Astrocyte (in vitro differentiated cells and primary cell): ENCODE measurements at places on chromosomes 2 and 18. TPM values are rescaled to one million over a fixed set of nuclear protein-coding genes. Genes with fewer than 3 reads are reported as not detected.

ALLC gene
- total RNA-seq = not detected in 2 replicates

DNA sequence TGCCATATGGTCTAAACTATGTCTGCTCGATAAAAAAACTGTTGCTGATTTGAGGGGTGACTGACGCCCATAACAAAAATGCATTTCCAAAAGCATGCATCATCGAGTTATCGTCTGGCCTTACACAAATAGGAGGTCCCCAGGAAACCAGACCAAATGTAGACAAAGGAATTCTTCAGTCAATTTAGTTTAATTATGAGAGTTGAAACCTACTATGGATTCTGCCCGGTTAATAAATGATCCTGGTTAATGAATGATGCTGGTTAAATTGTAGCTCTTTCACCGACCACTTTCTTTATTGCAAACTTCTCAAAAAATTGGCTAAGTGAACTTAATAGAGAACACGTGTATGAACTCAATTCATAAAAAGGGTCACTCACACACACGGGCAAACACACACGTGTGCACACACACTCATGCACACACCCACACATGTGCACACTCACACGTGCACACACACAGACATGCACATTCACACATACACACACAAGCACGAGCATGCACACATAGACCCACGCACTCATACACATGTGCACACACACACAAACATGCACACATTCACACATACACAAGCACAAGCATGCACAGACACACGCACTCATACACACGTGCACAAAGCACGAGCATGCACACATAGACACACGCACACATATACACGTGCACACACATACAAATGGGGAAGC lies 59.0 kb upstream of the SALL3 start:
- H3K4me3 ChIP-seq = no peak overlapping the region
- H3K27ac ChIP-seq = no peak overlapping the region
- no peak for DNase-seq
- H3K4me1 ChIP-seq = no peaks in the 10 kb centered on the region
- no peaks in the 10 kb centered on the region for H3K27me3 ChIP-seq
- H3K36me3 ChIP-seq = no peaks in the 10 kb centered on the region

DNA sequence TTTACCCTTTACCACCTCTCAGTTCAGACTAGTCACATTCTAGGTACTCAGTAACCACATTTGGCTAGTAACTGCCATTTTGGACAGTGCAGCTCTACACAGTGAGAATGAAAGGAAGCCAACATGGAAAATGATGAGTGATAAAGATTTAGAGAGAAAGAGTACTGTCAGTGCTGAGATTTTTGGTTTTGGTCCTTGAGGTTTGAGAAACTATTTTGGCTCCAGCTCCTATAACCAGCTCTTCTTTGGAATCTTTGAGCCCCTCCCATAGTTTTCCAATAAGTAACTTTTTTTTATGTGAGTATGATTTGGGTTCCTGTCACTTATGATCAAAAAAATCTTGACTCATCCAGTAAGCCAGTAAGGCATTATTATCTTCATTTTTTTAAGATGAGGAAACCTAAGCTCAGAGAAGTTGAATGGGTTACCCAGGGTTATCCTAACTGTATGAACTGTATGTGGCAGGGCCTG lies 173.0 kb downstream of the BABAM2 start:
- DNase-seq = peak; percentile 66
- H3K4me1 ChIP-seq = no peaks in the 10 kb centered on the region

- no peak overlapping the region for H3K4me3 ChIP-seq
- no peak overlapping the region for H3K27ac ChIP-seq
- H3K27me3 ChIP-seq = no peaks in the 10 kb centered on the region
- H3K36me3 ChIP-seq = no peaks in the 10 kb centered on the region
Observed at GRCh38 chr2:61759005-61759404, 94.9 kb downstream of the FAM161A start.

IL36B gene
- not detected in 2 replicates for total RNA-seq

DNA sequence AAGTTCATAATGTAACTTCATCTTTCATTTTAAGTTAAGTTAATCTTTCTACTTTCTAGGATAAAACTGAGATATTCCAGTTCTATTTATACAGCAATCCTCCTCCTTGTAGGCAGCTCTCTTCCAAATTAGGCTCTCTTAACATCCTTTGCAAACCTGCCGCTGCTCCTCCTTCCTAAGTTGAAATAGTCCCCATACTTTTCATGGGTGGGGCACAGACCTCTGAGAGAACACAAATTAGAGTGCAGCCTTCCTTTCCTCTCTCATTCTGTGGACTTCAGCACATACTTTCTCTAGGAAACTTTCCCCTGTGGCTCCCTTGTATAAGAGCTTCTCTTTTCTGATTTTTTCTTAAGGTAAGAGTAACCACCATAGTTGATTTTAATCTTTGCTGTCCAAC lies 28.3 kb downstream of the TWSG1 start:
- no peaks in the 10 kb centered on the region for H3K36me3 ChIP-seq
- H3K27me3 ChIP-seq = no peaks in the 10 kb centered on the region
- no peak overlapping the region for H3K4me3 ChIP-seq
- peaks cover 18% of the 10 kb centered on the region for H3K4me1 ChIP-seq
- H3K27ac ChIP-seq = no peak overlapping the region
- DNase-seq = peak; percentile 35

CHRNA1 gene
- total RNA-seq = 3.7 and 5.9 TPM in 2 replicates

GRCh38 chr2:230974096-230974913 lies 21.6 kb upstream of the SPATA3 start:
- peak overlapping the region; percentile 81 for H3K27ac ChIP-seq
- H3K36me3 ChIP-seq = no peaks in the 10 kb centered on the region
- H3K27me3 ChIP-seq = peaks cover 2% of the 10 kb centered on the region

DNA sequence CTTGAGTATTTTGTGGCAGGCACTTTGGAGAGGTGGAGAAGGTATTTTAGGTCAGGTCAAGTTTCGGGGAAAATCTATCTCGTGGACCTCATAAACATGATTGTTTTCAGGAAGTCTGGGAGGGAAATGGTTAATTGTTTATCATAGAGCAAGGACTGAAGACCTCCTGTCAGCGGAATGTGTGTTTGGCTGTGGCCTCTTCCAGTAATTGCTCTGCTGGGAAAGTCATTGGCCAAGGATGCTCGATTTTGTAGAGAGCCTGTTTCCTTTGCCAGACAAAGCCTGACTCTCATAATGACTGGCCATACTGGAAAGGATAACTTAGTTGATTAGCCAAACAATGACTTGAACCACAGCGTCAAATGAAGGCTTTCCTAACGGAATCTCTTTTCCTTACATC lies 30.0 kb downstream of the IL1R2 start:
- H3K27ac ChIP-seq = no peak overlapping the region
- H3K4me3 ChIP-seq = no peak overlapping the region
- H3K4me1 ChIP-seq = peaks cover 6% of the 10 kb centered on the region
- DNase-seq = peak; percentile 76
- H3K27me3 ChIP-seq = no peaks in the 10 kb centered on the region
- H3K36me3 ChIP-seq = no peaks in the 10 kb centered on the region

DNA sequence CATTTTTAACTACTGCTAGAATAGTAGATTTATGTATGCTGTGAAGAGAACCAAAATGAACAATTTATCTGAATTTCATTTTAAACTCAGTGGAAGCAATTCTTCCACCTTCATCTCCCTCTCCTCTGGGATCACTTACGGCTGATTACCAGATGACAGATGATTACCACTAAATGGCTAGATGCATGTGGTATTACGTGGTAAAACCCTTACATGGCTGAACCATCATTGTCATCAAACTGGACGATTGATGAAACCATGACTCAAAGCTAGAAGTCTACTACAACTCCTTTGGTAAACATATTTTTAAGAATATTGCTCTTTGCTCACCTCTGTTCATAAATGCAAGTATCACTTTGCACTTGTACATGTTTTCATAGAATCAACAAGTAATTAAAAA lies 48.5 kb upstream of the DOCK10 start:
- peak overlapping the region; percentile 80 for H3K27ac ChIP-seq
- no peaks in the 10 kb centered on the region for H3K36me3 ChIP-seq
- no peaks in the 10 kb centered on the region for H3K27me3 ChIP-seq
- H3K4me1 ChIP-seq = peaks cover 12% of the 10 kb centered on the region
- DNase-seq = peak; percentile 70

DNA sequence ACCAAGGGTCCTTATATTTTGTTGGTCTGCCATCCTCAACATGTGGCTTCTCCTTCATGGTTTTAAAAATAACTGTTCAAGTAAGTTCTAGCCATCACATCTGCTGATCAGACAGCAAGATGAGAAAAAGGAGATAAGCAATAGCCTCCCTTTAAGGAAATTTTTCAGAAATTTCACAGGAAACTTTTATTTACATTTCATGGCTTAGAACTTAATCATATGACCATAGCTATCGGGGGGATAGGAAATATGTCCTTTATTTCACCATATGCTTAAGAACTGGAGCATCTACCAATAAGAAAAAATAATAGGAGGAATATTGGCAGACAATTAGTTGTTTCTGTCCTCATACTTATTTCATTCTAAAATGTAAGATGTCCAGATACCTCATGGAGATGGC lies 16.2 kb downstream of the ATF2 start:
- no peak overlapping the region for H3K27ac ChIP-seq
- no peak for DNase-seq
- peaks cover 25% of the 10 kb centered on the region for H3K4me1 ChIP-seq
- no peaks in the 10 kb centered on the region for H3K27me3 ChIP-seq
- H3K36me3 ChIP-seq = peaks cover 5% of the 10 kb centered on the region

DNA sequence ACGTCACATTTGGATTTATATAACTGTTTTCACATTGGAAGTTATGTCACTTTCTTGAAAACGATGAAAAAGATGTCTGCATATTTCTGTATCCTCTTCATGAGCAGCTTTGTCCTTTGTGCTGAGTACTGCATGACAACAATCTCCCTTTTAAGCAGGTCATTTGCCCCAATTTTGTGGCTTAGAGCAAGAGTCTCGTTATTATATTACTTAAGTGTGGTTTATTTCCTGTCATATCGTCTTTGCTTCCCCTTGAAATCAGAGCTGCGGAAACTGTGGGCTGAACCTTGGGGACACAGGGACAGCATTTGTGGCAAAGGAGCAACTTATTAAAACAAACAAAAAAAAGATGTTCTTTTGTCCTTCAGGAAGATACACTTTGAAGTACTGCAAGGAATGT lies 254.0 kb upstream of the DSEL start:
- H3K27me3 ChIP-seq = no peaks in the 10 kb centered on the region
- peaks cover 8% of the 10 kb centered on the region for H3K4me1 ChIP-seq
- no peak for DNase-seq
- no peaks in the 10 kb centered on the region for H3K36me3 ChIP-seq
- H3K27ac ChIP-seq = peak overlapping the region; percentile 17

SERPINB7 gene
- 11.3 and 18.0 TPM in 2 replicates for total RNA-seq

- no peak overlapping the region for H3K27ac ChIP-seq
- H3K4me3 ChIP-seq = no peak overlapping the region
- no peaks in the 10 kb centered on the region for H3K36me3 ChIP-seq
- no peaks in the 10 kb centered on the region for H3K27me3 ChIP-seq
- no peaks in the 10 kb centered on the region for H3K4me1 ChIP-seq
Observed at GRCh38 chr2:168530982-168531622, 75.0 kb downstream of the CERS6 start.

DNA sequence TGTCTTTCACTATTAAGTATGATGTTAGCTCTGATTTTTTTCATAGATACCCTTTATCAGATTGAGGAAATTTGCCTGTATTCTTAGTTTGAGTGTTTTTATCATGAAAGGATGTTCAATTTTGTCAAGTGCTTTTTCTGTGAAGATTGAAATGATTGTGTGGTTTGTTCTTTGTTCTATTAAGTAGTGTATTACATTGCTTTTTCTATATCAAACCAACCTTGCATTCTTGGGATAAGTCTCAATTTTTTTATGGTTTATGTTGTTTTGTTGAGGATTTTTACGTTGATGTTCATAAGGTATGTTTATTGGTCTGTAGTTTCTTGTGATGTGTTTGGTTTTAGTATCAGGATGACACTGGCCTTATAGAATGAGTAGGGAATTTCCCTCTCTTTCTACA lies 19.1 kb downstream of the PDK1 start:
- no peaks in the 10 kb centered on the region for H3K4me1 ChIP-seq
- no peak overlapping the region for H3K4me3 ChIP-seq
- no peaks in the 10 kb centered on the region for H3K36me3 ChIP-seq
- no peaks in the 10 kb centered on the region for H3K27me3 ChIP-seq
- H3K27ac ChIP-seq = no peak overlapping the region

DNA sequence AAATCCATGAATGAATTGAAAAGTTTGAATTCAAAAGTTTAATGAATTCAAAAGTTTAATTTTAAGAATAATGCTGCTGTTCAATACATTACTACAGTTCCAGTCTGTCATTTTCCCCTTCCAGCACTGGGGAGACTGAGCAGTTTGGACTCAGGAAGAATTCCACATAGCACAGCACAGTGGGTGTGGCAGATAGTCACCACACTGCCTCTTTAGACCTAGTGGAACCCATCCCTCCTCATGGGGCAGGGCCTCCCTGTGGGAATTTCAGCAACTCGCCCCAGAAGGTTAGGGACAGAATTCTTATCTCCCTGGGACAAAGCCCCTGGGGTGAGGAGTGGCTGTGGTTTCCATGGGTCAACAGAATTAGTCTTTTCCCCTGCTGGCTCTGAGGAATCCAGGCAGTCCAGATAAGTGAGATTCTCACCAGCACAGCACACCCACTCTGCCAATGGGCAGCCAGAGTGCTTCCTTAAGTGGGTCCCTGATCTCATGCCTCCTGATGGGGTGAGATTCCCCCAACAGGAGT lies 442.0 kb upstream of the SYT4 start:
- no peaks in the 10 kb centered on the region for H3K4me1 ChIP-seq
- H3K36me3 ChIP-seq = no peaks in the 10 kb centered on the region
- H3K27ac ChIP-seq = no peak overlapping the region
- DNase-seq = no peak

- peaks cover 16% of the 10 kb centered on the region for H3K36me3 ChIP-seq
- peak overlapping the region; percentile 89 for H3K27ac ChIP-seq
- DNase-seq = peak; percentile 72
Observed at GRCh38 chr18:67515942-67516538, 480 bp downstream of the DSEL start.

SERPINB12 gene
- not detected in 2 replicates for total RNA-seq

- no peaks in the 10 kb centered on the region for H3K27me3 ChIP-seq
- H3K4me3 ChIP-seq = no peak overlapping the region
- DNase-seq = peak; percentile 19
- no peak overlapping the region for H3K27ac ChIP-seq
- no peaks in the 10 kb centered on the region for H3K36me3 ChIP-seq
- H3K4me1 ChIP-seq = no peaks in the 10 kb centered on the region
Observed at GRCh38 chr2:56132138-56132537, 51.7 kb upstream of the CCDC85A start.

LOXHD1 gene
- total RNA-seq = not detected in 2 replicates

GRCh38 chr2:127330753-127331152 lies 36.8 kb upstream of the ERCC3 start:
- H3K27me3 ChIP-seq = no peaks in the 10 kb centered on the region
- no peaks in the 10 kb centered on the region for H3K4me1 ChIP-seq
- DNase-seq = no peak

GRCh38 chr2:37681587-37681986 lies 10.1 kb upstream of the CDC42EP3 start:
- peaks cover 7% of the 10 kb centered on the region for H3K4me1 ChIP-seq
- DNase-seq = no peak
- H3K36me3 ChIP-seq = no peaks in the 10 kb centered on the region
- no peak overlapping the region for H3K27ac ChIP-seq

GRCh38 chr2:156486147-156486546 lies 50.0 kb downstream of the GPD2 start:
- H3K4me1 ChIP-seq = peaks cover 4% of the 10 kb centered on the region
- no peaks in the 10 kb centered on the region for H3K27me3 ChIP-seq
- H3K36me3 ChIP-seq = no peaks in the 10 kb centered on the region
- H3K4me3 ChIP-seq = no peak overlapping the region
- DNase-seq = peak; percentile 47

GRCh38 chr18:79424008-79424565 lies 28.4 kb downstream of the NFATC1 start:
- DNase-seq = no peak
- no peak overlapping the region for H3K4me3 ChIP-seq
- H3K36me3 ChIP-seq = no peaks in the 10 kb centered on the region
- no peaks in the 10 kb centered on the region for H3K27me3 ChIP-seq

VWA3B gene
- total RNA-seq = not detected in 2 replicates

VSNL1 gene
- 0.61 and 2.4 TPM in 2 replicates for total RNA-seq

NYAP2 gene
- total RNA-seq = 0.14 and 0.19 TPM in 2 replicates
